Panc1 (cell line): ENCODE measurements at places on chromosomes 5 and 9.

- no peak for DNase-seq
Measured at GRCh38 chr5:173762930-173763329, 125.2 kb upstream of the CPEB4 start.

DNA sequence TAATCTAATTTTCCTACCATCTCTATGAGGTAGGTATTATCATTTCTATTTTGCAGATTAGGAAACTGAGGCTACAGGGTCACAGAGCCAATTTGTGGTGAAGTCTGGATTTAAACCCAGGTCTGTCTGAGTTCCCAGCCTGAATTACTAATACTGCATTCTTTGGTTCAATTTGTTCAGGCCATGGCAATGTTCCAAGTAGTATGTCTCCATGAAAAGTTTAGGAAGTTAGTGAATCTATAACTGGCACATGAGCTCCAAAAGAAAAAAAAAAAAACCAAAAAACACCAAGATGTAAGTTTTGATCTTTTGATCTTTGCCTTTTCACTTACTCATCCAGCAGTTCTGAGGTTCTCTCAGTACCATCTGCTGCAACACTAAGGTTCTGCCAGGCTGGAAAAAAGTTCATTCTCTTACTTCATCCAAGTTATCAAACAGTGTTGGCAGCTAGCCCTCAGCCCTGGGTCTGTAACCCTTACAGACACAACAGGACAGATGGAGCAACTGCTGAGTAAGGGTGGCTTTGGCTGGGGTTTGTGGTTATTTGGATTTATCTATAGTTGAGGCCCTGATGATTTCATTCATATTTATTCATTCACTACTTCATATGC is 4.4 kb upstream of the TMEM268 start:
- no peak for DNase-seq

DNA sequence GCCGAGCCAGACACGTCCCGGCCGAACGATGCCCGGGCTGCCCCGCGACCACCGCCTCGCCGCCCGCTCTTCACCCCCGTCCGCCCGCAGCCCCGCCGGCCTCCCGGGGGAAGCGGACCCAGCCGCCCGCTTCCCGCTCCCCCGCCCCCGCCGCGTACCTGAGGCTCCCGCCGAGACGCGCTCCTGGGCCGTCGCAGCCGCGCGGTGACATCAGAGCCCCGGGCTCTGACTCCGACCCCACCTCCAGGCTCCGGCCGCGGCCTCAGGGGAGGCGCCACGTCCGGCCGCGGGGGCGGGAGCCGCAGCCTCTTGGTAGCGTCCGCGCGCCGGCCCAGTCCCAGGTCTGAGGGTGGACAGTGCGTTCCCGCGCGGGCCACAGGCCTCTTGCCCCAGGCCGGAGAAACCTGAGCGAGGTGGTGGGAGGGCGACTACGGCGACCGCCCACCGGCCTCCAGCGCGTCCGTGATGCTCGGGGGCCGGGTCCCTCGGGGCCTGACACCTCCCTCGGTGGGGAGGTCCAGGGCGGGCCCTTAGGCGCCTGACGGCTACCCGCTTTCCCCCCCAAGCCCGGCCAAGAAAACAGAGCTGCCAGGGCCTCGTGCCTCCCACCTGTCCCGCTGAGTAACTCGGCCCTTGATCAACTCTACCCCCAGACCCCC is at the start of gene SHROOM1:
TSS of gene SHROOM1 (minus strand) at position 212 of the 659 bp plus-strand sequence. CDS start 4,507 bp downstream, outside the sequence.
- no peak for DNase-seq

DNA sequence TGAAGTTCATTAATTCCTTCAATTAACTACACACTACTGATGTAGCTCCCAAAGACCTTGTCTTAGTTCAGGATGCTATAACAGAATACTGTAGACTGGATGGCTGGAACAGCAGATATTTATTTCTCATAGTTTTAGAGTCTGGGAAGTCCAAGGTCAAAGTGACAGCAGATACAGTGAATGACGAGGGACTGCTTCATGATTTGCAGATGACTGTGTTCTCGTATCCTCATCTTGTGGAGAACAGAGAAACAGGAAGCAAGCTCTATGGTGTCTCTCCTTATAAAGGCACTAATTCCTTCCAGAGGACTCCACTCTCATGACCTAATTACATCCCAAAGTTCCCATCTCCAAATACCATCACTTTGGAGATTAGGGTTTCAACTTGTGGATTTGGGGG is 65.6 kb upstream of the MAP1B start:
- no peak for DNase-seq

GRCh38 chr9:12956261-12956660 is 181.4 kb downstream of the LURAP1L start:
- no peak for DNase-seq

GRCh38 chr5:89147031-89147430 is 264.0 kb upstream of the MEF2C start:
- DNase-seq, result no peak

DNA sequence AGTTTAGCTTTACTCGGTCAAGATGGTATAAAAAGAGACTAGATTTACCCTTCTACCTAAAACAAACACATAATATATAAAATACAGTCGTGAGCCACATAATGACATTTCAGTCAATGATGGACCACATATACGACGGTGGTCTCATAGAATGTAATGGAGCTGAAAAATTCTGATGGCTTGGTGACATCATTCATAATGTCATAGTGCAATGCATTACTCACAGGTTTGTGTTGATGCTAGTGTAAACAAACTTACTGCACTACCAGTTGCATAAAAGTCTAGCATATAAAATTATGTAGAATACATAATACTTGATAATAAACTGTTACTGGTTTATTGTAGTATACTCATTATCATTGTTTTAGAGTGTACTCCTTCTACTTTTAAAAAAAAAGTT is 115.9 kb upstream of the GDNF start:
- no peak for DNase-seq

GRCh38 chr5:74629326-74629725 is 11.2 kb downstream of the ENC1 start:
- no peak for DNase-seq

- DNase-seq, result no peak
Measured at GRCh38 chr9:78541868-78542443, 245.0 kb downstream of the PSAT1 start.

- DNase-seq, result no peak
Measured at GRCh38 chr9:70439991-70440706, 25.7 kb upstream of the KLF9 start.

DNA sequence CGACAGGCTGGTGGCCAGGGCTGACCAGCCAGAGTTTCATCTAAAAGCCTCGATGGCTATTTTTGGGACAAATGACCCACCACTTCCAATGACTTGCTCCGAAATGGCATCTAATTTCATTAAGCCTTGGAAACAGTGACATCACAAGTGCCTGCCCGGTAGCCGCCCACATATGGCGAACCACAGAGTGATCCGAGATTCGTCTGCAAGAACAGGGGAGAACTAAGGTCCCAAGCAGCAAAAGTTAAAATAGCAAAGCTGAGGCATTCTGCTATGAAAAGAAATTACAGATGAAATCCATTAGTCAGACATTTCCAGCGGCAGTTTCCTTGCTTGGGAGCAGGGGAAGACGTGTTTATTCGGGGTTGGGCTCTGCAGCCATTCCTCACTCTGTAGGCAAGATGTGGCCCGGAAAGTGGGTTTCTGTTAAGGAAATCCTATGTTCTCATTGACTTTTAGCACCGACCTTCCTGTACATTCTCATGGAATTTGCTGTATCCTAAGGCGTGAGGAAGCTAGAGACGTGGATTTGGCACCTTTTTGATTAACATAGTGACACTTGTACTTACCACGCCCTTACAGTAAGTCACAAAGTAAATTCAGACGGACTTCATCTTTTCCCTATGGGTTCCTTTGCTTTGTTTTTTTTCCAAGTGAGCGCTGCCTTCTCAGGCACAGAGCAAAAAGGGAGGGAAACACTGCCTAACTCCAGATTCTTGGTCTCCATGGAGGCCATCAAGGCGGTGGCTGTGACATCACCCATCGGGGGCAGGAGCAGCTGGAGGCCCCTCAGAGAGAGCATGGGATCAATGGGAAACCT is 45.1 kb downstream of the ERGIC1 start:
- no peak for DNase-seq

DNA sequence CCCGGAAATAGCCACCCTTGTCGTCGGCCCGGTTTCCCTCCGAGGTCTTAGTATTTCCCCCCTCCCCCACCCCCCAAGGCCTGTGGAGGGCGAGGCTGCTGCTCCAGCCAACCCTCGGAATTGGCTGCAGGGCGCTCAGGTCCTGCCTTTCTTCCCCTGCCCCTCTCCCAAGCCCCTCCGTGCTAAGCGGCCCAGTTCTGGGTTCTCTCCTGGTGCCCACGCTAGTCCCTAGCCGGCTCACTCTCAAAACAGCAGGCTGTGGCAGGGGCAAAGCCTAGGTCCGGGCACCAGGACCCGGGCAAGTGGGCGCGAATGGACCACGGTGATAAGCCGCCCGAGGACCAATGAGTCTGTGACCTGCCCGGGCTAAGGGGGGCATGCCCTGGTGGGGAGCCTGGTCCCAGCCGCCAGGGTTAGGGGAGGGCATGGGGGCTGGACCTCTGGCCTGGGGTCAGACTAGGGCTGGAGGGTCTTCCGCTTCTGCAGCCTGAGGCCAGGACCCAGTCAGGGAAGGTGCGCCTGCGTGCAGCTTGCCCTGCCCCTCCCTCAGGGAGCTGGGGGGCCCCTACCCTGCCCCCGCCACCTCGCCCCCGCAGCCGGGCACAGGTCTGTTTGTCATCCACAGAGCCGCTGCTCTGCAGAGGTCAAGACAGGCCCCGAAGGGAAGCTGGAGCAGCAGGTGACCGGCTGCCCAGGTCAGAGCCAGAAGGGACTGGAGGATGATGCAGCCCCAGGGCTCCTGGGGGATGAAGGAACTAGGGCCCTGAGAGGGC is 5.0 kb upstream of the IRX4 start:
- no peak for DNase-seq

- no peak for DNase-seq
Measured at GRCh38 chr9:134895908-134896833, 15.6 kb downstream of the FCN2 start.

DNA sequence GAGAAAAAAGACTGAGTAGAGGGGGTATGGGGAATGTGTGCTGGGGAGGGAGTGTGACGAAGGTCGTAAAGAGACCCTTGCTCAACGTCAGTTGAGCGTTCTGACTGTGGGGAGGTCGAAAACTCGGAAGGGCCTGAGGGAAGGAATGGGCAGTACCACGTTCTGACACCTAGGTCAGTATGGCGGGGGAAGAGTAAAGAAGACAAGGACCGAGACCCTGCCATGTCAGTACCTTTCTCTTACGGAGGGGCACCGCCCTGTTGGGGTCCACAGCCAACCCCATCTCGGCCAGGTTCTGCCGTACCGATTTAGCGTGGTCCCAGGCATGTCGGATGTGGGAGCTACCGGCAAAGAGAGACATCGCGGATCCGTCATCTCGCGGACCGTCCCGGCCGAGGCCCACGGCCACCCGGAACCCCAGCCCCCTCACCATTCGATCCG is 375 bp downstream of the NOP16 start:
- no peak for DNase-seq

- no peak for DNase-seq
Measured at GRCh38 chr9:107422189-107423185, 67.1 kb downstream of the KLF4 start.

- peak; percentile 98 for DNase-seq
Measured at GRCh38 chr5:1555011-1555807, 31.4 kb upstream of the LPCAT1 start.

DNA sequence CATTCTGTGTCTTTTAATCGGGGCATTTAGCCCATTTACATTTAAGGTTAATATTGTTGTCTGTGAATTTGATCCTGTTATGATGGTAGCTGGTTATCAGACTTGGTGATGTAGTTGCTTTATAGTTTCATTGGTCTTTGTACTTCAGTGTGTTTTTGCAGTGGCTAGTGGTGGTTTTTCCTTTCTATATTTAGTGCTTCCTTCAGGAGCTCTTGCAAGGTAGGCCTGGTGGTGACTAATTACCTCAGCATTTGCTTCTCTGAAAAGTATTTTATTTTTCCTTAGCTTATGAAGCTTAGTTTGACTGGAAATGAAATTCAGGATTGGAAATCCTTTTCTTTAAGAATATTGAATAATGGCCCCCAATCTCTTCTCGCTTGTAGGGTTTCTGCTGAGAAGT is 156.9 kb downstream of the CNTLN start:
- no peak for DNase-seq

DNA sequence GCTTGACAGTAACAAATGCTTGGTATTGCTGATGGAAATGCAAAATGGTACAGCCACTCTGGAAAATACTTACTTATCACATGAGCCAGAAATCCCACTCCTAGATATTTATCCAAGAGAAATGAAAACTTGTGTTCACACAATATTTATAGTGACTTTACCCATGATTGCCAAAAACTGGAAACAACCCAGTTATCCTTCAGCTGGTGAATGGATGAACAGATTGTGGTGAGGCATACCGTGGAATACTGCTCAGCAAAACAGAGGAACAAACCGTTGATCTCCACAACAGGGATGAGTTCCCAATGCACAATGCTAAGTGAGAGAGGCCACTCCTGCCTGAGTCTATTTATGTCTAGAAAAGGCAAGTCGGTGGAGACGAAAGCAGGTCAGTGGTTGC is 40.5 kb upstream of the LRRC14B start:
- DNase-seq, result no peak

- DNase-seq, result no peak
Measured at GRCh38 chr9:110255463-110256379, 586 bp downstream of the TXN start.

DNA sequence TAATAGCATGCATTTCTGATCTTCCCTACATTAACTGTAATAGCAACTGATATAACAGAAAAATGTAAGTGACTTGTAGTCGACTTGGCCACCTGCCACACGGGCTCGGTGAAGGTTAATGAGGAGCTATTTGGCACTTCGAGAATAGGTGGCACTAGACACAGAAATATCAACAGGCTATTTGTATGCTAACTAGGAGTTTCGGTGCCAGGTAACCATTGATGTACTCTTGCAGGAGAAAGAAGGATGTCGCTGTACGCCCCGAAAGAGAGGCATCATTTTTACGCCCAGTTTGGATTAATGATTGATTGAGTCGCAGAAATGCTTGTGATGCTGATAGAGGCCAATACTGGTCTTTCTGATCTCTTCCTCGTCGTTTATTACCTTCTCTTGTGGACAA is 516 bp upstream of the DMRT2 start:
- DNase-seq, result no peak

GRCh38 chr5:129507527-129507926 is 47.4 kb downstream of the ADAMTS19 start:
- DNase-seq, result no peak

DNA sequence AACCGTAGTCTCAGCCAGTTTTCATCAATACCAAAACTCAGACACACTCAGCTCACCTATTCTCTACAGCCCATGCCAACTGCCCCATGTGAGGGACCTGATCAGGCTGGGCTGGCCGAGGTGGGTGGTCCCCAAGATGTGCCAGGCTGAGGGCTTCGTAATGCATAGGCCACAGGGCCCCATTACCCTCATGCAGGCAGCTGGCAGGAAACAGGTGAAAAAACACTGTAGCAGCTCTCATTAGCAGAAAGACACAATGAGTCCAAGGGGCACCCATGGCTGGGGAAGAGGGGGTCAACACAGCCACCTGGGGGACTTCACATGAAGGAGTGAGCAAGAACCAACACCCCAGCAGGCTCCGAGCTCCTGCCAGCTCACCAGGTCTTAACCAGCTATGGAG is 8.2 kb downstream of the IPPK start:
- DNase-seq, result no peak

GRCh38 chr9:19640014-19640413 is 148.8 kb downstream of the SLC24A2 start:
- no peak for DNase-seq
